Foreskin keratinocyte (primary cell): ENCODE measurements at places on chromosomes 6 and 20. TPM values are rescaled to one million over a fixed set of nuclear protein-coding genes. Genes with fewer than 3 reads are reported as not detected.

RRAGD gene
- total RNA-seq: 0.04 and 0.14 TPM in 2 replicates

KCNQ2 gene
- total RNA-seq: not detected in 2 replicates

CDSN gene
- 0.88 and 1.3 TPM in 2 replicates for total RNA-seq

TSBP1 gene
- not detected in 2 replicates for total RNA-seq

PLAGL1 gene
- total RNA-seq: 8.8 and 9.9 TPM in 2 replicates

OOEP gene
- total RNA-seq: 0.14 and 0.49 TPM in 2 replicates

- no peak for DNase-seq
These were observed 57.0 kb downstream of the BMP7 start for GRCh38 chr20:57209413-57209812.

GRCh38 chr20:32079655-32080109 is 27.6 kb downstream of the HCK start:
- DNase-seq: no peak

DNA sequence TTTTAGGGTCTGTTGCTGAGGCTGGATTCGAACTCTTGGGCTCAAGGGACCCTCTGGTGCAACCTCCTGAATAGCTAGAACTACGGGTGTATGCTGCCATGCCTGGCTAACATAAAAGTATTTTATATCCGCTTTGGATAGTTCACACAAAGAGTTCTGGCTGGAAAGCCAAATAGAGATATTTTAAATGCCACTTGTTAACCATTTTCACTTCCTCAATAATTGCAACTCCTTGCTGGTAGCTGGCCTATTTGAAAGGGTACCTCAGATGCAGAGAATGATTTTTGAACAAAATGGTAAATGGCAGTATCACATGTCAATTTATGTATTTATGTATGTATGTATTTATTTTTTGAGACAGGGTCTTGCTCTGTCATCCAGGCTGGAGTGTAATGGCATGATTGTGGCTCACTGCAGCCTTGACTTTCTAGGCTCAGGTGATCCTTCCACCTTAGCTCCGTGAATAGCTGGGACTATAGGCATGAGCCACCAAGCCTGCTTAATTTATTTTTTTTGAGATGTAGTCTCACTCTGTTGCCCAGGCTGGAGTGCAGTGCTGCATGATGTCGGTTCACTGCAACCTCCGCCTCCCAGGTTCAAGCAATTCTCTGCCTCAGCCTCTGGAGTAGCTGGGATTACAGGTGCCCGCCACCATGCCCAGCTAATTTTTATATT is 12.9 kb upstream of the JARID2 start:
- no peak for DNase-seq

DNA sequence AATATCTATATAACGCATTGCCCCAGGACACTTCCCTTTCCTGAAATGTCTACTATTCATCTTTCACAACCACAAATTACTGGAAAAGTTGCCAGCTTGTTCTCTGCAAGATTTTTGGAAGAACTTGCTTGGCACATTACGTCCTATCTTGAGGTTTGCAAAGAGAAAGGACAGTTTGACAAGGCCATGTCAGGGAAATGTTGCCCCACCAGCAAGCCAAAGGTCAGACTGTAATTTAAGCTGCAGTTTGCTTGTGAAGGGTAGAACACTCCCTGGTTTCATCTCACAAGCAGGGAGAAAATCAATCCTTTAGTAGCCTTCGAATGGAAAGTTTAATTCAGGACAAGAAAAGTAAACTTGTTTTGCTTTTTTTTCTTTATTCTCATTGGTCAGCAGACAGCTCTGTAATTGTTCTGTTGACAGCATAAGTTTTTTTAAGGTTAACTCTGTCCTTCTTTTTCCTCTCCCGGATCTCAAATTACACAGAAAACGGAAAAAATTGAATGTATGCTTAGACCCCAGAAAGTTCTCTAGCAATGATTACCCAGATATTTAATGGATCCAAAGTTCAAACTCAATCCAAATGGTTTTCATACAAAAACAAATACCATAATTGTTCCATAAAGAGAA is 541.8 kb upstream of the NRSN1 start:
- no peak for DNase-seq

DNA sequence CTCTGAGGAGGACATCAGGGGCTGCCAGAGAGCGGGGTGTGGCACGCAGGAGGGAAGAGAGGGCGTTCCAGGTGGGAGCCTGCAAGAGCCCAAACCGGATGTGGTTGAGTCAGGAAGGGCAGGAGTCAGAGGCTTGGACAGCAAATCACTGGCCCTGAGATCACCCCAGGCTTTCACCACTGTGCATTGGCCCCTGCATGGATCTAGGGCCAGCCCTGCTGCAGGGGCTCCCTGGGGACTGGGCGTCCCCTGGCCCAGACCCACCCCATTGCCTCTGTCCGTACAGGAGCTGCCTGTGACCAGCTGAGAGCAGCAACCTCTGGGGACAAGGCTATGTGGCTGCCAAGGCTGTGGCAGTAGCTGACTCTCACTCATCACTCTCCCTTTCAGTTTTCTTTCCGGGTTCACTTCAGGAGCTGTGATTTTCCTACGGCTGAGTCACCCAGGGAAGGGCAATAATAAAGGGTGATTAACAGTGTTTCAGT is 33.9 kb downstream of the KCNK17 start:
- peak; percentile 55 for DNase-seq

- DNase-seq: no peak
These were observed 189.5 kb downstream of the IBTK start for GRCh38 chr6:82057846-82058554.

- DNase-seq: no peak
These were observed 61.9 kb upstream of the CARMIL1 start for GRCh38 chr6:25217302-25217701.

GRCh38 chr6:9983168-9983567 is 431.7 kb downstream of the TFAP2A start:
- DNase-seq: no peak

GRCh38 chr20:9032758-9033157 is 36.1 kb upstream of the PLCB4 start:
- DNase-seq: no peak

- DNase-seq: no peak
These were observed 402.5 kb downstream of the PLCB1 start for GRCh38 chr20:8534368-8535160.

DNA sequence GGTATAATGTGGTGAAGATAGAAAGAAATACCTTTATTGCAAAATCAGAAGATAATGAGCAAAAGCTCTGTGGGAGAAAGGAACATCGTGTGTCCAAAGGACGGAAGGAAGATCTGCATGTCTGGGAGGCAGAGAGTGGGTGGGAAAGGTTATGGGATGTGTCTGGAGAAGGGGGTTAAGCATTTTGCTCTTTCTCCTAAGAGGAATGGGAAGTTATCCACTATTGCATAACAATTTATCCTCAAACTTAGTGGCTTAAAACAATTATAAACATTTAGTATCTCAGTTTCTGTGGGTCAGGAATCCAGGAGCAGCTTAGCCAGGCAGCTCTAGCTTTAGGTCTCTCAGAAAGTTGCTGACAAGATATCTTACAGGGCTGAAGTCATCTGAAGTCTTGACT is 229.1 kb upstream of the CITED2 start:
- DNase-seq: no peak

DNA sequence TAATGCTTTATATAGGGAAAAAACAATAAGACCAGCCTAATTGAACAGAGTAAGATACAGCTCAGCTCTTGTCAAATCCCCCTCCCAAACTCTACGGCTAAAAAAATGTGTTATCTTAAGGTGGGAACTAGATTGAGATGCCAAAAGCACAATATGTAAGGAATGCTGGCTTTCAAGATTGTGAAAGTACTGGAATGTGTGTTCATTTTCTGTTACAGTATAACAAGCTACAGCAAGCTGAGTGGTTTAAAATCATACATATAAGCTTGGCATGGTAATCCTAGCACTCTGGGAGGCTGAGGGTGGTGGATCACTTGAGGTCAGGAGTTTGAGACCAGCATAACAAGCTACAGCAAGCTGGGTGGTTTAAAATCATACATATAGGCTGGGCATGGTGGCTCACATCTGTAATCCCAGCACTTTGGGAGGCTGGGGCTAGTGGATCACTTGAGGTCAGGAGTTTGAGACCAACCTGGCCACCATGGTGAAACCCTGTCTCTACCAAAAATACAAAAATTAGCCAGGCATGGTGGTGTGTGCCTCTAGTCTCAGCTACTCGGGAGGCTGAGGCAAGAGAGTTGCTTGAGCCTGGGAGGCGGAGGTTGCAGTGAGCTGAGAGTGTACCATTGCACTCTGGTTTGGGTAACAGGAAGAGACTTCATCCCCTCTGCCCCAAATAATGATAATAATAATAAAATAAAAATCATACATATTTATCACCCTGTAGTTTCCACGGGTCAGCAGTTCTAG is 297.7 kb downstream of the DOK5 start:
- peak; percentile 39 for DNase-seq

DNA sequence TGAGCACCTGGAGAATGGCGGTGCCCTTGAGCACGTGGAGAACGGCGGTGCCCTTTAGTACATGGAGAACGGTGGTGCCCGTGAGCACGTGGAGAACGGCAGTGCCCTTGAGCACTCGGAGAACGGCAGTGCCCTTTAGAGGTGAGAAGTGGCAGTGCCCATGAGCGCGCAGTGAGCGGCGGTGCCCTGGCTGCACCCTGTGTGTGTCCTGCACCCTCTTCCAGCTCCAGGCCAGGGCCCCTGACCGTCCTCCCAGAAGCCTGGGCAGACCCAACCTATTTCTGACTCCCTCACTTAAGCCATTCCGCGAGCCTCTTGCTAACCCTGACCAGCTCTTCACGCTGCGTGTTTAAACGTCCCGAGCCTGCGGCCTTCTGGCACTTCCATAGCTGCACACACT is 151.3 kb downstream of the DLL1 start:
- DNase-seq: no peak

DNA sequence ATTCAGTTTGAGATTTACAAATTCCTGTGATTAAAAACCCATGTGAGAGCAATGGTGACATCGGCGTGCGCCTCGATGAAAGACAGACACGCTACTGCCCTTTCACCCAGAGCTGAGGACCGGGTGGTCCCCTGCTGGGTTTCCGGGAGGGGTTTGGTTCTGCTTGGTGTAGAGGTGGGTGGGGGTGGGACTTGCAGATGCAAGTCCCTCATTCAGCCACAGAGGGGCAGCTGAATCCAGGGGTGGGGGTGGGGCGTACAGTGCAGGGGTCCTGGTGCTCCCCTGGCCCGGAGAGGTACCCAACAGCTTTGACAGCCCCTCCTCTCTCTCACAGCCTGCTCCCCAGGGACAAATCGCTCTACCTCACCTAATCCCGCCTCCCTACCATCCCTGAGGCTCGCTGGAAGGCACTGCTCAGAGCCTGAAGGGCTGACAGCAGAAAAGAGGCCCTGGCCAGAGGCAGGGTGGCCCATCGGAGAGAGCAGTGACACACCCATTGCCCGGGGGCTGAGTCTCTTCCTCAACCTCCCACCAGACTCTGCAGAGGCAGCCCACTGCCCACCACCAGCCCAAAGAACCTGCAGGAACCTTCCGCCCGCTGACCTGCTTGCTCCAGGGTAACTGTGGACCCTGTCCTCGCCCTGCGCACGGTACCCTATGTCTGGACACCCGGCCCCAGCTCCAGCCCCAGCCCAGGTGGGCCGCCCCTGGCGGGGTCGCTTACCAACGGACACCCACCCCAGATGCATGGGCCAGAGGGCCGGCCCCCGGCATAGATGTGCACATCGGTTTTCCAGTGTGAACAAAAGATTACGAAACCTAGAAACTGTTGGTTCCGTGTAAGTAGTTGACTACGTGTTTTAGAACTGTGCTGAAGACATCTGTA is 118.4 kb downstream of the JPH2 start:
- DNase-seq: no peak

DNA sequence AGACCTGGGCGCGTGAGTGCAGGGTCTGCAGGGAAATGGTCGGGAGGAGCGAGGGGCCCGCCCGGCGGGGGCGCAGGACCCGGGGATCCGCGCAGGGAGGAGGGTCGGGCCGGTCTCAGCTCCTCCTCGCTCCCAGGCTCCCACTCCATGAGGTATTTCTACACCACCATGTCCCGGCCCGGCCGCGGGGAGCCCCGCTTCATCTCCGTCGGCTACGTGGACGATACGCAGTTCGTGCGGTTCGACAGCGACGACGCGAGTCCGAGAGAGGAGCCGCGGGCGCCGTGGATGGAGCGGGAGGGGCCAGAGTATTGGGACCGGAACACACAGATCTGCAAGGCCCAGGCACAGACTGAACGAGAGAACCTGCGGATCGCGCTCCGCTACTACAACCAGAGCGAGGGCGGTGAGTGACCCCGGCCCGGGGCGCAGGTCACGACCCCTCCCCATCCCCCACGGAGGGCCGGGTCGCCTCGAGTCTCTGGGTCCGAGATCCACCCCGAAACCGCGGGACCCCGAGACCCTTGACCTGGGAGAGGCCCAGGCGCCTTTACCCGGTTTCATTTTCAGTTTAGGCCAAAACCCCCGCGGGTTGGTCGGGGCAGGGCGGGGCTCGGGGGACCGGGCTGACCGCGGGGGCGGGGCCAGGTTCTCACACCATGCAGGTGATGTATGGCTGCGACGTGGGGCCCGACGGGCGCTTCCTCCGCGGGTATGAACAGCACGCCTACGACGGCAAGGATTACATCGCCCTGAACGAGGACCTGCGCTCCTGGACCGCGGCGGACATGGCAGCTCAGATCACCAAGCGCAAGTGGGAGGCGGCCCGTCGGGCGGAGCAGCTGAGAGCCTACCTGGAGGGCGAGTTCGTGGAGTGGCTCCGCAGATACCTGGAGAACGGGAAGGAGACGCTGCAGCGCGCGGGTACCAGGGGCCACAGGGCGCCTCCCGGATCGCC is 54.2 kb upstream of the HLA-A start:
- DNase-seq: no peak

- no peak for DNase-seq
These were observed 343.8 kb upstream of the MMS22L start for GRCh38 chr6:97626671-97627441.

DNA sequence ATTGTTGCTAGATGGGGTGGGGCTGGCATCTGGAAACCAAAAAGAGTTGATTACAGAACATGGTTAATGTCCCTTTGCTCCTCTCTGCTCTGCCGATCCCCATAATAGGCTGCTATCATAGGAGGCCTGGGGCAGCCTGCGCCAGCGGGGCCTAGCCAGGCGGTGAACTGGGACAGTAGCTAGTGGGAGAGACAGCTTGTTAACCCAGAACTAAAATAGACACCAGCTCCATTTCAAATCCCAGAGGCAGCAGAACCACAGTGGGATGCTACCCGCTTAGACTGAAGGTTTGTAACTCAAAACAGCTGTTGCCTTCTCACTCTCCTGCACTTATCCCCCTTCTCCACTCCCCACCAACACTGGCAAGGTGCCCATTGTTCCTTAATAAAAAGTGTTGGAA is 98.5 kb downstream of the SSR1 start:
- DNase-seq: no peak

DNA sequence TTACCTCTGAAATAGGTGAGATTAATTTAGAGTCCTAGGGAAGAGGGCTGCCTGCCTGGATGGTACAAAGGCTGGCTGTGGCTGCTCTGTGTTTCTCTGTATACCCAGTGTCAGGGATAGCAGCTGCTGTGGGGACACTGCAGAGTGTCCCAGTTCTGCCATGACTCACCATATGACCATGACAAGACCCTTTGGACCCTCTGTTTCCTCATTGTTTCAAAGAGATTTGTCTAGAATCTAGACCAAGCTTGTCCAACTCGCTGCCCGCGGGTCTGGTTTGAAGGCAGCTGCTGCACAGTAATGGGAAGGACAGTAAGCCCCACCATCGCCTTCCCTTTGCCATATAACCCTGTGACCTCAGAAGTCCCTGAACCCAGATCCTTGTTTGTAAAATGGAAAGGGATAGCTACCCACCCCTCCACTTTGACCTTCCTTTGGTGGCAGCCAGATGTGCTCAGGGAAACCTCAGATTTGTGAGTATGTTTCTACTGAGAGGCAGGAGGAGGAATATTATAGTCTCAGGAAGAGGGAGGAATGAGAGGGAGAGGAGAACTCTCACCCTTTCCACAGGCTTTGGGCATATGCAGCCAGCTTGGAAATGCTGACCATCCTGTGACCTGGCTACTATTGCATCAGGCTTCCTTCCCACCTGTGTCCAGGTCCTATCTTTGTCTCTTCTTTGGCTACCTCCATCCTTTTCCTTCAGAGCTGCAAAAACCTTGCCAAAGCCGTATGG is 14.0 kb downstream of the PLCG1 start:
- no peak for DNase-seq
